Neural cell (in vitro differentiated cells): ENCODE measurements at places on chromosomes 11 and 22. TPM values are rescaled to one million over a fixed set of nuclear protein-coding genes. Genes with fewer than 3 reads are reported as not detected.

Gene LARGE2
- not detected in 2 replicates for polyA plus RNA-seq

Gene UBQLNL
- not detected in 2 replicates for polyA plus RNA-seq

Gene HOATZ
- polyA plus RNA-seq: not detected in 2 replicates

Gene C22orf15
- polyA plus RNA-seq: not detected in 2 replicates

Gene TRPM5
- polyA plus RNA-seq: not detected in 2 replicates

Gene OR4A16
- polyA plus RNA-seq: not detected in 2 replicates

Gene NELL1
- polyA plus RNA-seq: 48.0 and 70.4 TPM in 2 replicates

Gene MAP6
- polyA plus RNA-seq: 178 and 200 TPM in 2 replicates

Gene NFAM1
- polyA plus RNA-seq: 0.05 TPM in 1 of 2 replicates, not detected in the other

Gene MS4A2
- polyA plus RNA-seq: not detected in 2 replicates

Gene OR5M8
- not detected in 2 replicates for polyA plus RNA-seq

Gene SH3BP1
- polyA plus RNA-seq: 0.63 TPM in 1 of 2 replicates, not detected in the other

Gene HORMAD2
- 1.2 TPM in 1 of 2 replicates, not detected in the other for polyA plus RNA-seq

Gene RAC2
- polyA plus RNA-seq: not detected in 2 replicates

Gene HBD
- not detected in 2 replicates for polyA plus RNA-seq

Gene KRTAP5-9
- not detected in 2 replicates for polyA plus RNA-seq

Gene ANKK1
- not detected in 2 replicates for polyA plus RNA-seq

Gene LIPT2
- polyA plus RNA-seq: 3.9 and 11.3 TPM in 2 replicates

Gene HBB
- not detected in 2 replicates for polyA plus RNA-seq

Gene OR51Q1
- not detected in 2 replicates for polyA plus RNA-seq

Gene LYVE1
- not detected in 2 replicates for polyA plus RNA-seq

Gene SYCE3
- polyA plus RNA-seq: not detected in 2 replicates

Gene RFPL3
- polyA plus RNA-seq: 0.50 TPM in 1 of 2 replicates, not detected in the other

Gene OR2D3
- polyA plus RNA-seq: not detected in 2 replicates

Gene TMEM45B
- not detected in 2 replicates for polyA plus RNA-seq

Gene SPI1
- polyA plus RNA-seq: not detected in 2 replicates

Gene CYB5R3
- polyA plus RNA-seq: 17.2 and 20.2 TPM in 2 replicates

Gene SVIP
- polyA plus RNA-seq: 22.0 and 24.8 TPM in 2 replicates

Gene PAX6
- polyA plus RNA-seq: 72.6 and 74.7 TPM in 2 replicates

Gene KCNK7
- polyA plus RNA-seq: 1.1 TPM in 1 of 2 replicates, not detected in the other

Gene POU2AF2
- polyA plus RNA-seq: not detected in 2 replicates

Gene OR10A4
- not detected in 2 replicates for polyA plus RNA-seq

Gene FAM180B
- not detected in 2 replicates for polyA plus RNA-seq

Gene PGA3
- not detected in 2 replicates for polyA plus RNA-seq

Gene OR2D2
- not detected in 2 replicates for polyA plus RNA-seq

Gene SLC17A6
- 3.3 and 4.3 TPM in 2 replicates for polyA plus RNA-seq

Gene RGL4
- not detected in 2 replicates for polyA plus RNA-seq

Gene GAL
- polyA plus RNA-seq: 2.1 and 2.2 TPM in 2 replicates

Gene TRIM48
- polyA plus RNA-seq: not detected in 2 replicates

Gene NEFH
- 0.05 and 0.42 TPM in 2 replicates for polyA plus RNA-seq

Gene KDELR3
- polyA plus RNA-seq: not detected in 2 replicates

Gene JAML
- polyA plus RNA-seq: 0.28 TPM in 1 of 2 replicates, not detected in the other

Gene P4HA3
- not detected in 2 replicates for polyA plus RNA-seq

Gene HBE1
- not detected in 2 replicates for polyA plus RNA-seq

Gene GLYAT
- polyA plus RNA-seq: not detected in 2 replicates

Gene CALCA
- not detected in 2 replicates for polyA plus RNA-seq

Gene OR52A1
- not detected in 2 replicates for polyA plus RNA-seq

Gene EXPH5
- not detected in 2 replicates for polyA plus RNA-seq

Gene MUC2
- not detected in 2 replicates for polyA plus RNA-seq

Gene APOA1
- polyA plus RNA-seq: not detected in 2 replicates

Gene CPT1A
- polyA plus RNA-seq: 0.12 and 0.35 TPM in 2 replicates

Gene STARD10
- polyA plus RNA-seq: 24.1 and 29.0 TPM in 2 replicates

Gene ENTHD1
- polyA plus RNA-seq: not detected in 2 replicates

Gene MS4A7
- polyA plus RNA-seq: 0.10 TPM in 1 of 2 replicates, not detected in the other

Gene TSGA10IP
- polyA plus RNA-seq: 0.34 and 0.53 TPM in 2 replicates

Gene ZC3H12C
- polyA plus RNA-seq: 15.1 and 16.6 TPM in 2 replicates
